Body of pancreas (tissue), 4 donors: ENCODE measurements at places on chromosomes 16 and 17. TPM values are rescaled to one million over a fixed set of nuclear protein-coding genes. Genes with fewer than 3 reads are reported as not detected.
A peak's percentile ranks its signal among the peaks of the same experiment; 100 is the strongest.

The IGFALS gene
- 5.2 TPM for total RNA-seq

GRCh38 chr17:8001976-8002720 is at the start of gene GUCY2D:
Gene GUCY2D (plus strand): TSS chr17:8002615. CDS start chr17:8003048, 433 bp downstream.
- DNase-seq, result no peak
- no peaks in the 10 kb centered on the region for H3K36me3 ChIP-seq
- no peak within 1 kb of the TSS for H3K27ac ChIP-seq

GRCh38 chr17:70945386-70945785 is 776.1 kb downstream of the KCNJ2 start:
- H3K4me3 ChIP-seq, result no peak overlapping the region
- H3K27me3 ChIP-seq, result no peaks in the 10 kb centered on the region
- no peaks in the 10 kb centered on the region for H3K4me1 ChIP-seq
- H3K36me3 ChIP-seq, result no peaks in the 10 kb centered on the region
- DNase-seq, result no peak
- no peak overlapping the region for H3K27ac ChIP-seq

GRCh38 chr17:35743626-35744328 is 9.3 kb downstream of the GAS2L2 start:
- no peak overlapping the region for H3K27ac ChIP-seq
- H3K27me3 ChIP-seq, result no peaks in the 10 kb centered on the region
- peaks cover 10% of the 10 kb centered on the region for H3K4me1 ChIP-seq
- no peak overlapping the region for H3K4me3 ChIP-seq

The FZD2 gene
- not detected for total RNA-seq

The HSD11B2 gene
- total RNA-seq, result 5.4 TPM

GRCh38 chr17:77364941-77365583 is 224.3 kb downstream of the SEC14L1 start:
- H3K4me3 ChIP-seq, result no peak overlapping the region
- no peak for DNase-seq
- no peaks in the 10 kb centered on the region for H3K36me3 ChIP-seq
- peak overlapping the region; percentile 82 for H3K27ac ChIP-seq

The KRTAP3-2 gene
- not detected for total RNA-seq

The FOXF1 gene
- 7.3 TPM for total RNA-seq

- peaks cover 33% of the 10 kb centered on the region for H3K4me1 ChIP-seq
- DNase-seq, result peak; percentile 37
- H3K36me3 ChIP-seq, result no peaks in the 10 kb centered on the region
Measured at GRCh38 chr16:85027958-85028684, 526 bp downstream of the KIAA0513 start.

DNA sequence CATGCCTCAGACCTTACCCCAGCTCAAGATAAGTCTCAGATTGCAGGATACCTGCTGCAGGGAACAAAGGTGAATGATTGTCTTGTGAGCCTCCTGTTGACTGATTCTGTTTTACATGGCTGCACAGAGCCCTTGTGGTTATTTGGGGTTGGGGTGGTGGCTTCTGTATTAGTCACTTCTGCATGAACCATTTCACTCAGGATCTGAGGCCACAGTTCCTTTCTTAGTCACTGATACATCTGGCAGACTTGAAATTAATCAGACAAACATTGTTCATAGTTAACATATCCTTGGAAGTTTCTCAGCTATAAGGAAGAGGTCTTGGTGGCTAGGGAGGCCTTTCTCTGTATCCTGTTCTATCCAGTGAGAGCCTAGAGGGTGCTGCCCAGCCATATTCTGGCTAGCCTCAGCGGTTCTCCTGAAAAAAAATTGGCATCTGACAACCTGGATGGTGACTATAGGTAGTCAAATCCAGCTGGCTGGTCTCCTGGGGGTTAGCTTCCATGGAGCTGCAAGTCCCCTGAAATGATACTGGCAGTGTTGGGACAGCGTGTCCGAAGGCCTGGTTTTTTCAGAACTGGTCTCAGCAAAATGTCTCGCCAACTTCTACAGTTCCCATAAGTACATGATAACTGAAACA is 8.4 kb upstream of the PLK1 start:
- H3K4me3 ChIP-seq, result no peak overlapping the region
- H3K4me1 ChIP-seq, result no peaks in the 10 kb centered on the region
- H3K27ac ChIP-seq, result no peak overlapping the region
- H3K36me3 ChIP-seq, result peaks cover 9% of the 10 kb centered on the region
- no peak for DNase-seq

DNA sequence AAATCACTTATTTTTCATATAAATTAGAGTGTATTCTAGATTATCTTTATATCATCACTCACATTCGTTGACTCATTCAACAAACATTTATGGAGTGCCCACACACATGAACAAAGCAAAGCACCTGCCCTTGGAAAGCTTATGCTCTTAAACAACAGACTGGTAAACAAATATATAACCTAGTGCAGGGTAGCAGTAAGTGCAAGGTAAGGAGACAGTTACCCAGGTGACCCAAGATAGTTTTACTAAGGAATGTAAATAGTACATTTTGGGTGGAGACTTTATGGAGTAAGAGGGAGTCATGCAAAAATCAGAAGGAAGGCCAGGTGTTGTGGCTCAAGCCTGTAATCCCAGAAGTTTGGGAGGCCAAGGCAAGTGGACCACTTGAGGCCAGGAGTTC is 40.4 kb upstream of the HELZ start:
- no peaks in the 10 kb centered on the region for H3K27me3 ChIP-seq
- H3K4me3 ChIP-seq, result no peak overlapping the region
- peaks cover 5% of the 10 kb centered on the region for H3K4me1 ChIP-seq
- H3K27ac ChIP-seq, result no peak overlapping the region

The PDE6G gene
- total RNA-seq, result not detected
